ENCODE measurements at places on chromosomes 7 and 10.

- DNase-seq, result no peak
Measured at GRCh38 chr7:51727441-51727840, 410.8 kb upstream of the COBL start.

GRCh38 chr7:133623721-133624120 lies 370.8 kb downstream of the EXOC4 start:
- DNase-seq, result no peak

DNA sequence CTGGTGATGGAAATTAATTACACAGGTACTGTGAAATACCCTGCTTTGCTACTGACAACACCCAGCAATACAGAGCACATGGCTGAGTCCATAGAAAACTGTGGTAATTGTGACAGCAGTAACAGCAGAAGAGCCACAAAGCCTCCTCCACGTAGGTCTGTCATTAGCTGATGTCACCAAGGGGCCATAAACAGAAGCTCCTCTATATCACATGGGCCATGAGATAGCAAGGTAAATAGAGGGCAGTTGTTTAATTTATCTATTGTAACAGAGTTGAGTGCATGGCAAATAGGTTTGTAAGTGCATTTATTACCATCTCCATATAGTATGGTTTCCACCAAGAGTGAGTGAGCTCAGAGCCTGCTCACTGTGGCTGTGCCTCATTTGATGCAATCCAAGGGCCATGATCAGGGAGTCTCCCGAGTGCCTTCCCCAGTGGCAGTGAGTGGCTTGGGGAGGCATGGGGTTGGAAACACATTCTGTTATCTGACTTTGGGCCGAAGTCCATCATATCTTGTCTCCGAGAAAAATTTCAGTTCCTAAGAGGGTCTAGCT lies 281.2 kb downstream of the SKAP2 start:
- DNase-seq, result no peak

- no peak for DNase-seq
Measured at GRCh38 chr10:110664483-110665420, 20.6 kb downstream of the RBM20 start.

- DNase-seq, result no peak
Measured at GRCh38 chr10:130998642-130999041, 312.9 kb downstream of the TCERG1L start.

DNA sequence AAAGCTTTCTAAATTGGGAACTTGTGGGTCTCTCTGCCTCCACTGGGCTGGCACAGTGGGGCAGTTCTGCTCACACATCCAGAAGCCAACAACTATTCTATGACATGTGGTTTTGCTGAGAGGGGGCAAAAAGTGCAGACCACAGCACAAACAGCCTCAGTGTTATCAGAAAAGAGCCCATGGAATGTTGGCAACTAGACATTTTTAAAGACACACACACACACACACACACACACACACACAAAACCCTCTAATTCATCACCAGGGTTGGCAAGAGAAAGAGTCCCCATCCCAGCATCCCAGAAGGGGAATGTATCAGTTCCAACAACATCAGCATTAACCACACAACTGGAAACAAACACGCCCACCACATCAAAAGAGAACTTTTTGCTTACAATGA lies 117.1 kb downstream of the FGFR2 start:
- no peak for DNase-seq

GRCh38 chr7:48741545-48741944 lies 182.8 kb upstream of the CDC14C start:
- no peak for DNase-seq

GRCh38 chr10:110226543-110226925 lies 19.1 kb downstream of the MXI1 start:
- peak; percentile 95 for DNase-seq

GRCh38 chr10:58189269-58189668 lies 78.4 kb downstream of the IPMK start:
- DNase-seq, result no peak

DNA sequence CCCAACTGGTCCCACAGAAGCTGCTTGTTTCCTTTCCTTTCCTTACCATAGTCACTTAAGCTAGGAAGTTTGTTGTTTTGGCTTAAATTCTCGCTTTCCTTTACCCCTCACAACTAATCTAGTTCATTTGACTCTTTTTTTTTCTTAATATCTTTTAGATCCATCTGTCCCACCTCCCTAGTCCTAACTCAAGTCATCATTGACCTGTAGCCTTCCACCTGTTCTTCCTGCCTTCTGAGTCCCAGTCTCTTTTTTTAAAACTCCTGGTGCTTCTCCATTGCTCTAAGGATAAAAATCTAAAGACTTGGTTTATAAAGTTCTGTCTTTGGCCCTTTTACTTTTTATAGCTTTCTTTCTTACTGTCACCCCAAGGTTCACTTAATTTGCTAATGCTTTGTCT lies 47.6 kb downstream of the RALA start:
- DNase-seq, result no peak

GRCh38 chr7:71326595-71326994 lies 194.7 kb downstream of the GALNT17 start:
- DNase-seq, result no peak

DNA sequence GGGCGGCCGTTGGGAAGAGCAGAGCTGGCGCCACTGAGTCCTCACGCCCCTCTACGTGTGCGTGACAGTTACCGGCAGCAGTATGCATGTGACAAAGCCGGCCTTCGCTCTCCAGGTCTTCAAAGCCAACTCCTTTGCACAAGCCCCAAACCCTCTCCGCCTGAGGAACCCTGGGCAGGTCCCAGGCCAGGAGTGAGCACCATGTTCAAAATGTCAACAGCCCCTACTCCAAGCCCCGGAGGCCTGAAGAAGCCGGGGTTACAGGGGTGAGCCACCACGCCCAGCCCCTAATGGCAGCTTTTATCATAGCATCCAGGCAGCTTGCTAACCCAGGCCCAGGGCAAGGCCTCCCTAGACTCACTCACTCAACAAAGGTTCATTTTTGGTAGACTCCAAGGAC lies 70.8 kb downstream of the OAT start:
- DNase-seq, result no peak

GRCh38 chr7:85508642-85509410 lies 322.0 kb upstream of the SEMA3D start:
- DNase-seq, result no peak

- no peak for DNase-seq
Measured at GRCh38 chr7:152200395-152200794, 174.9 kb downstream of the GALNT11 start.

DNA sequence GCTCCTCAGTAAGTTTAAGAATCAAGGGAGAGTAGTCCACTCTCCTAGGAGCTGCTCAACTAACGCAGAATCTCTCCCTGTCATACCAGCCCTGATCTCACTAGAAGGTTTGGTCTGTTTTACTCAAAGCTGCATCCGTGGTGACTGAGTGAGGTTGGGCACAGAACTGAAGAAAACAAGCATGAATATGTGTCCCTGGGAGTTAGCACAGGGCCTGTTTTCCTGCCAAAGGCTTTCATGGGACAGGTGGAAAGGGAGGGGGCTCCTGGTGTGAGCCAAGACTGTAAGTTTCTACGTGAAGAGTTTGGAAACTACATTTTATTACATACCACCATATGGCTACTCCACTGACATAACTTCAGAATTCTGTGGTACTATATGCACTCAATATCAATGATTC lies 705.9 kb downstream of the MAGI2 start:
- no peak for DNase-seq

Measured in right forelimb (tissue), 1 donor.